ENCODE measurements at places on chromosomes 6 and 20.

DNA sequence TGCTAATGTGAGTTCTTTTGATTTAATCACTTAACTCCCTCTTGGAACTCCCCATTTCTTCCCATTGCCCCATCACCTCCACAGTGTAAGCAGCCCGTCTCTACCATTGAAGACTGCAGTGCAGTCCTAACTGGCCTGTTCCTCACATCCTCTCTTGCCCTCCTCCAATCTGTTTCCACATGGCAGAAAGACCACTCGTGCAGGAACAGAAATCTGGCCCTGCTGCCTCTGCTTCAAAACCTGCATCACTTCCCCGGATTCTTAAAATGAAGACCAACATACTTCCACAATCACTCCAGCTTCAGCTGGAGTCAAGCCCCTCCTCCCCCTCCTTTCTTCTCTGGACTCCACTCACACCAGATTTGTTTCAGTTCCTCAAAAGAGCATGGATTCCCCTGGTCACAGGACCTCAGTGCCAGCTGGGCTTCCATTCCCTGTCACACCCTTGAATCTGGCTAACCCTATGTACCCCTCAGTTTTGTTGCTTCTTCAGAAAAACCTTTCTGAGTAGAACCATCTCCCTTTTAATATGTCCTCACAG, 802.3 kb downstream of the MAFB start:
- DNase-seq: peak; percentile 64

DNA sequence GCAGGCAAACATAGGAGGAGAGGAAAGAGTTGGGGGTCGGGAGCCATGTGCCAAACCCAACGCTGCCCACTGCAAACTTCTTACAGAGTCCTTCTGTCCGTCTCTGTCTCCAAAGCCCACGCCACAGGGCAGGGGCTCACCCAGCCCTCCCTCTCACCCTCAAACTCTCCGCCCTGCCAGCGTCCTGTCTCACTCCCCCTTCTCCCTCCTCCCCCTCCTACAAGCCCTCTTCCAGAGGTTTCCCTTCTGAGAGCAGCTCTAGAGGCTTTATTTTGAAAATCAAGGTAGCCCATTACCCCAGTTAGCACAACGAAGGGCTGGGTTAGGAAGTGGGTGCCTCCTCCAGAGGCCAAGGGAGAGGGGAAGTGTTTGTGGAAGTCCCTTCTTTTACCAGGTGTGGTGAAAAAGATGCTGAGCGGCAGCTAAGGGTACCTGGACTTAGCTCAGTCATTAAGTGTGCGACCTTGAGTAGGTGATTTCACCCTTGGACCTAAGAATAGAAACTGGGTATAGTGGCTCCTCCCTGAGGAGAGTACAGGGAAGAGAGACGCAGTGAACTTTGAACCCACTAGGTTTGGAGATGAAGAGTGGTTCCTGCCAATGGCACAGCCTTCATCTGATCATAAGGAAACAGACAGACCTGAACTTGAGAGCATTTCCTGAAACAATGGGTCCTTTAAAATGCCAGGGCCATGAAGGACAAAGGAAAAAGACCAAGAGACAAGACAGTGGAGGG, 123.8 kb downstream of the BANF2 start:
- no peak for DNase-seq

GRCh38 chr20:47136782-47137181, 219.7 kb downstream of the ZMYND8 start:
- DNase-seq: no peak

GRCh38 chr20:297925-298775, 780 bp downstream of the ZCCHC3 start:
- DNase-seq: peak; percentile 76

GRCh38 chr20:4350096-4350495, 334.7 kb upstream of the RNF24 start:
- no peak for DNase-seq

- DNase-seq: no peak
Observed at GRCh38 chr6:144307880-144308279, 22.7 kb downstream of the UTRN start.

GRCh38 chr6:56004426-56004825, 129.0 kb upstream of the BMP5 start:
- DNase-seq: no peak

DNA sequence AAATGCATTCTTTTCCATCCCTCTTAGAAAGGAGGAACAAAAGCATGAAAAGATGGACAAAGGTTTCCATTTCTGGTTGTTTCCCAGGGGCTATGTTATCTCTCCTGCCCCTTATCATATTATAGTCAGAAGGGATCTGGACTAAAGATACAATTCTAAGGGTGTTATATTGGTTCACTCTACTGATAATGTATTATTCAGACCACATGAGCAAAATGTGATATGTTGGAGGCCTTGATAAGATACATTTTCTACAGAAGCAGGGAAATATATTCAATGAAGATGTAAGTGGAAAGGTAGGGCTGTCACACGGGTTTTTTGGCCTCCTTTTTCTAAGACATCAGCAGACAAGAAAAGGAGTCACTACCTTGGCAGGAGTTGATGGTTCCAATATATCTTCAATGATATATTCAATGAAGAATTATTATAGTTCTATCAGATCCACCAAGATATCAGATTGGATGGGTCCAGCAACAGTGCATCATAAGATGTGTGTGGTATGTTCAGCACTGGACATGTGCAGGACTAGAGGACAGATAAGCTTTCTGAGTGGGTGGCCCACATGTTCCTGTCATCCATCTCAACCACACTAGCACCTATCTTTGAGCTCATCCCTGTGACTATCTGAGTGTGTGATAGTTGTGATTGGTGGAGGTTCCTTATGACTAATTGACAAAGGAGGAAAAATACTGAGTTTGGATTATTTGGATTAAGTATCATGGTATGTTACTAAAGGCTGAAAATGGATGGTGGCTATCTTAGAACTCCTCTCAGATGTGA, 5.7 kb upstream of the ZKSCAN3 start:
- no peak for DNase-seq

DNA sequence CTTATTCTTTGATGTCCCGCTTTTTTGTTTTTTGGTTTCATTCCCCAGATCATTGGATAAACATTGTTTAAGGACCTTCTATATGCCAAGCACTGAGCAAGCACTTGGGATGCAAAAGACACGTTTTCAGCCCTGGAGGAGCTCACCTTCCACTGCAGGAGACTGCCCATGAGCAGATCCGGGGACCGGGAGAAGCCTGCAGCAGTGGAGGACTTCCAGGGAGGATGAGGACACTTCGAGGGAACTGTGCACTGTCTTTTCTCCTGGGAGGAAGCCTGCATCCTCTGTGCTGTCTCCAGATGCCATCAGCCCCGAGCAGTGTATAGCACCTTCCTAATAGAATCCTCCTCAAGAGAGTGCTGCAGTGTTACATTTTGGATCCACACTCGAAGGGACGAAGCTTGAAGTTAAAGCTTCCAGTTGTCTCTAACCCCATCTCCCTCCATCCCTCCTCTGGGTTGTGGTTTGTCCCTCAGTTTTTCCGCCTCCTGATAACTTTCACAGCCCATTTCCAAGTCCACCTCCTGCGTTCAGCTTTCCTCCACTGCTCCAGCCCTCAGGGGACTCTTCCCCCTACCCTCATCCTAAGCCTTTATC, 5.8 kb upstream of the KCNG1 start:
- DNase-seq: no peak

DNA sequence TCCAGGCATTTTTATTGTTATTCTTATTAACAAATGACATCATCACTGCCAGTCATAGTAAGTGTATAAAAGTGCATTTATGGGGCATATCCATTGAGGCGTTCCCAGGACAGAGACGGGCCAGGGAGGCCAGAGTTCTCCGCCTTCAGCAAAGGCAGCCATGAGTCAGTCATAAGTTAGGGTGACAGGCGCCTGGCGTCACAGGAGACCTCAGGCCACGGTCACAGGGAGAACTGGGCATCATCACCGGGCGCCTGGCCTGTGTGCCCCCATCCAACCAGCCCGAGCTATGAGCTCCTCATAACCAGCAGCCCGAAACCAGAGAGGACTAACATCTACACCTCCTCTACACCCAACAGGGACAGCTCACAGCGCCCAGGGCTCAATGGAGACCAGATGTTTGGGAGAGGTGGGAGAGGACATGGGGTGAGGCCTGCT, 259.2 kb downstream of the DLL1 start:
- no peak for DNase-seq

DNA sequence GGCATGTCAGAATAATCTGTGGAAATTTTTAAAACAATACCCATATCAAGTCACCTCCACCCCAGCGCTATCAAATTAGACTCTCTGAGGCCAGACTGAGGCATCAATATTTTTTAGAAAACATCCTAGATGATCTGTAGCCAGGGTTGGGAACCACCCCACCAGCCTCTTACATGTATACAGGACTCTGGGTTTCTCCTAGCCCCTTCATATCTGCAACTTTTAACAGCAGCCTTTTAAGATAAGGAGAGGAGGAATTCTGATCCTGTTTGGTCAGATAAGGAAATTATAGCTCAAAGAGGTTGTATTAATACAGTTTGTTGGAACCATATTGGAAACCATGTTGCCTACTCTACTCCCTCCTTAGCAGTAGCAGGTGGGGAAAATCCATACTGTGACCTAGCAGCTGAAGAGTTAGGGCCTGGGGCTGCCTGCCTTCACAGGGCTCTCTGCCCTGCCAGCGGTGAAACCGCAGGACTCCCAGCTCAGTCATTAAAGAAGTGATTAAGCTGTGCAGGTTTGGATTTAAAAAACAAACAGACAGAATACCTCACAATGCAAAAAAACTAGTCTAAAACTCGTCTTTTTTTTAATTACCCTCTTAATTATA, 30.0 kb downstream of the BRPF3 start:
- DNase-seq: no peak

DNA sequence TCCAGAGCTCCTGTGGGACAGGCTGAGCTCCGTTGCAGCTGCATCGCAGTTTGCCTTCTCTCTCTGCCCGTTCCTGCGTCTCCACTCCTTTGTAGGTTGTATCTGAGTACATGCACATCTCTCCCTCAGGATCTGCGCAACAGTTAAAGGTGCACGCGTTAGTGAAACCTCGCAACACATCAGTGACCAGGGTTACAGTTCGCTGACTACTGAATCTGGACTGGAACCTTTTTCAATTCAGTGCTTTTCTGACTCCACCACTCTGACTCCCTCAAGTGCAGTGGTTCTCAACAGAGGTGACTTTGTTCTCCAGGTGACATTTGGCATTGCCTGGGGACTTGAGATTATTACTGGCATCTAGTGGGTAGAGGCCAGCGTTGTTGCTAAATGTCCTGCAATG, 44.0 kb downstream of the UST start:
- DNase-seq: no peak

DNA sequence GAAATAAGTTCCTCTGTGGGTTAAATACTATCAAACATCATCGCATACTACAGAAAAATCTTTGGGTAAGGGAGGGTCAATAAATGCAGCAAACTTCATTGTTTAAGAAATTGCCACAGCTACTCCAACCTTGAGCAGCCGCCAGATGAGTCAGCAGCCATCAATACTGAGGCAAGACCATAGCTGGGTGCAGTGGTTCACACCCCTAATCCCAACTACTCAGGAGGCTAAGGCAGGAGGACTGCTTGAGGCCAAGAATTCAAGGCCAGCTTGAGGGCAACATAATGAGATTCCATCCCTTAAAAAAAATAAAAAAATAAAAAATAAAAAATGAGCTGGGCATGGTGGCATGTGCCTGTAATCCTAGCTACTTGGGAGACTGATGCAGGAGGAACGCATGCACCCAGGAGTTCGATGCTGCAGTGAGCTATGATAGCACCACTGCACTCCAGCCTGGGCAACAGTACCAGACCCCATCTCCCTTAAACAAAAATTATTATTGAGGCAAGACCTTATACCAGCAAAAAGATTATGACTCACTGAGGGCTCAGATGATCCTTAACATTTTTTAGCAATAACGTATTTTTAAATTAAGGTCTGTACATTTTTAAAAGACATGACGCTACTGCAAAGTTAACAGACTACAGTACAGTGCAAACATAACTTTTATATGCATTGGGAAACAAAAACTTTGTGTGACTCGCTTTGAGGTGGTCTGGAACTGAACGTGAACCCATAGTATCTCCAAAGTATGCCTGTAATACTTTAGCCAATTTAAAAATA, 8.8 kb downstream of the SRPK1 start:
- no peak for DNase-seq

GRCh38 chr20:19098806-19099578, 113.5 kb upstream of the SLC24A3 start:
- DNase-seq: no peak

GRCh38 chr20:45091366-45091765, 9.6 kb downstream of the KCNS1 start:
- no peak for DNase-seq

DNA sequence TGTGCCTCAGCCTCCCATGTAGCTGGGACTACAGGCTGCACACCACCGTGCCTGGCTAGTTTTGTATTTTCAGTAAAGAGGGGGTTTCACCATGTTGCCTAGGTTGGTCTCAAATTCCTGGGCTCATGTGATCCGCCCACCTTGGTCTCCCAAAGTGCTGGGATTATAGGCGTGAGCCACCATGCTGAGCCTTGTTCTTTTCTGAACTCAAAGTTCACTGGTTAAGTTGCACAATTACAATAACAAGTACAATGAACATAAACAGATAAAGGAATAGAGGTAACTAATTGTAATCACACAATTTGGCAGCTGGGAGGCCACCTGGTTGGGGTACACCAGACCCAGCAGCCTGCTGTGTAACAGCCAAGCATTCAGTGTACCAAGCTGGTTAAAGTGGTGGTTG, 6.7 kb downstream of the NUDT3 start:
- no peak for DNase-seq

DNA sequence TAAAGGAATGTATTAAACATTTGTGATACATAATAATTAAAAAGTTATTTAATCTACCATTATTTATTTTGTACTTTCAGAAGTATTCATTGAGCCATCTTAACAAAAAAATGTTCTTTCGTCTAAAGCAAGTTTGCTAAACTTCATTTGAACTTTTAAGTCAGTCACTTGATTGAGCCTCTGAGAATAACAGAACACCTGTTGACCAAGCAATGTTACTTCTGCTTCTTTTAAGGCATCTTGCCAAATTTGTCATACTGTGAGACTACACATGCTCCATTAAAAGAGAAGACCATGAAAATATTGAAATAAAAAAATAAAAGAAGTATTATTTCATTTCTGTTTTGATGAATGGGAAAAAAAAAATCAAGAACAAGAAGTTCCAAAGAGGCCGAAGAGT, 141.8 kb upstream of the BMP5 start:
- DNase-seq: no peak

Measured in Ammon's horn (tissue), 1 donor.